ENCODE measurements at places on chromosomes 7 and 10.

- peak; percentile 34 for DNase-seq
Measured at GRCh38 chr7:127447326-127447945, 54.9 kb upstream of the ZNF800 start.

DNA sequence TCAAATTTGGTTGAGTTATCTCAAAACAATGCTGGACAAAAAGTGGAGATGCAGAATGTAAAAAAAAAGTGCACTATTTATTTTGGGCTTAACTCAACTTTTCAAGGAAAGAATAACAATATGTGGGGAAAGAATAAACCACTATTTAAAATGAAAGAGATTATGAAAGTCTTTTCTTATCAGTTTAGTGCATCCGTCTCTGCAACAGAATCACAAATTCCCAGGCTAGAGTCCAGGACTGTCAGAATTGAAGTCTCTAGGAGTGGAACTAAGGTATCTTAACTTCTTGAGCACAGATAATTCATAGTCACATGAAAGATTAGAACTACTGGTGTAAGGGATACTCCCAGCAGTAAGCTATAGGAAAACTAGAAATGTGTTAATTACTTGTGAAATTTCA is 1200.3 kb upstream of the LRRN3 start:
- no peak for DNase-seq

DNA sequence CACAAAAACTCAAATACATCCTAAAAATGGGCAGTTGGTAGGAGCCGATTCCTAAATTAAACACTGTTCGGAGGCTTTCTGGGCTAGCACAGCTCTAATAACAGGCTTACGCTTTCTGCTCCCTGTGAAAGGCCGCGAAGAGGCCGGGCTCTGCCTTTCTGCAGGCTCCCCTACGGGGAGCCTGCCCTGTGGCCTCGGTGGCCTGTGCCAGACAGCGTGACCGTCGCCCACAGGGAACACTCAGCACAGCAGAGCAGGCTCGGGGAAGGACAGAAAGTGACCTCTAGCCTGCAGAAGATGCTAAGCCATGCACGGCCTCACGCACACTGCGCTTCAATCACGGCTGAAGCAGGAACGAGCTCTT is 64.2 kb downstream of the DIP2C start:
- DNase-seq = no peak

- DNase-seq = no peak
Measured at GRCh38 chr10:117318909-117319308, 56.3 kb downstream of the PDZD8 start.

GRCh38 chr10:131500181-131500580 is 188.7 kb upstream of the TCERG1L start:
- no peak for DNase-seq

DNA sequence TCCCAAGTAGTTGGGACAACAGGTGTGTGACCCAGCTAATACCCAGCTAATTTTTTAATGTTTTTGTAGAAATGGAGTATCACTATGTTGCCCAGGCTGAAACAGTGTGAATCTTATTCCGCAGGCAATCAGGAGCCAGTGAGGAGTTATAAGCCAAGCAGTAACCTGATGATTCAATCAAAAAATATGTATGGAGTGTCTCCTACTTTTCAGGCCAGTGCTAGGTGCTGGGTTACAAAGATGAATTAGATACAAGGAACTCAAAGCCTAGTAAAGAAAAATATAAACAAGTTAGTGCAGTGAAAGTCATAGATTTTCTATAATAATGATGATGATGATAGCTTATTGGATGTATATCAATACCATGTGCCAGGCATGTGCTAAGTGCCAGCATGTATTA is 13.2 kb upstream of the IFRD1 start:
- no peak for DNase-seq

DNA sequence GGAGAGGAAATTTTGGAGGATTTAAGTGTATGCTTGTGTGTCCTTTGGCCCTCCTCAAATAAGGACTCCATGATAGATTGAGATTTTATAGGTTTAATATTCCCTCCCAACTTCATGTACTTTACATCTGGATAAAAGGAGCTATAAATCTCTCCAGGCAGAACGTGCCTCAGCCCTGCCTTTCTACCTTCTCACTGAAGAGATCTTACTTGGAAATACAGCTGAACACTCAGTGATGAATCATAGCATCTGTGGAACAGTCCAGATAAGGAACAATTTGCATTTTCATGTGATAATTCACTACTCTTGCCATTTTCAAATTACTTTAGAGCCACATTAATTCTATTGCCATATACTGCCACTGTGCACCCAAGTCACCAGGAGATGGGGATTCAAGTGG is 364.6 kb upstream of the PODXL start:
- no peak for DNase-seq

DNA sequence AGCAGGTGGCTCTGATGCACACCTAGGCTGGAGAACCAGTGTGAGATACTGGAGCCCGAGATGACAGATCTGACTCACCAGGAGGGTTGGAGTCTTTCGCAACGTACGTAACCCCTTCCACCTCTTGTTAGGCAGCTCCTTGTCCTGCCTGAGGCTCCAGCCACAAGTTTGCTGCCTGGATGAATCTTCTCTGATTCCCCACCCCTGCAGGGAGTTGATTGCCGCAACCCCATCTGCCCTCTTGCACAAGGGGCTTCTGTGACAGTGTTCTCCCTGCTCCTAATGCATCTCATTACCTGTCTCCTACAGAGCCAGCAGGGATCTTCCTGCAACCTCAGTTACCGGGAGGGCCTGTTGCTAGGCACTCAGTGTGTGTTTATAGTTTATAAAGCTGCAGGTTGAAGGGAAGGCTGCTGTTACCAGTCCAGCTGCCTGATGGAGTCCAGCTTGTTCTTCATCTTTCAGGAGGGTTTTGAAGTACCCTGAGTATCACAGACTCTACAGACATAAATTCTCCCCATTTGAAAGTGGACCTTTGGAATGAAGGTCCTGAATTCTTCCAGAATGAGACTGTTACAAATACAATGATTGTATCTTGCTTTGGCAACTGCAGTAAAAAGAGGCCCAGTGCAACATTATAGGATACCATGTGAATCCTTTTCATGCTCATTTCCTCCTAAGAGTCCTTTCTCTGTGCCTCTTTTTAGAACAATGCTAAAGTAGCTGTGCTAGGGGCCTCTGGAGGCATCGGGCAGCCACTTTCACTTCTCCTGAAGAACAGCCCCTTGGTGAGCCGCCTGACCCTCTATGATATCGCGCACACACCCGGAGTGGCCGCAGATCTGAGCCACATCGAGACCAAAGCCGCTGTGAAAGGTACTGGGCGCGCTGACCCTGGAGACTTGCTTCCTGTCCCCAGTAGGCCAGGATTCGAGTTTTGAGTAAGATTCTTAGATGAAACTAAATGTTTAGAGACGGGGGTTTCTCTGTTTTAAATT is 6.5 kb downstream of the MDH2 start:
- no peak for DNase-seq

DNA sequence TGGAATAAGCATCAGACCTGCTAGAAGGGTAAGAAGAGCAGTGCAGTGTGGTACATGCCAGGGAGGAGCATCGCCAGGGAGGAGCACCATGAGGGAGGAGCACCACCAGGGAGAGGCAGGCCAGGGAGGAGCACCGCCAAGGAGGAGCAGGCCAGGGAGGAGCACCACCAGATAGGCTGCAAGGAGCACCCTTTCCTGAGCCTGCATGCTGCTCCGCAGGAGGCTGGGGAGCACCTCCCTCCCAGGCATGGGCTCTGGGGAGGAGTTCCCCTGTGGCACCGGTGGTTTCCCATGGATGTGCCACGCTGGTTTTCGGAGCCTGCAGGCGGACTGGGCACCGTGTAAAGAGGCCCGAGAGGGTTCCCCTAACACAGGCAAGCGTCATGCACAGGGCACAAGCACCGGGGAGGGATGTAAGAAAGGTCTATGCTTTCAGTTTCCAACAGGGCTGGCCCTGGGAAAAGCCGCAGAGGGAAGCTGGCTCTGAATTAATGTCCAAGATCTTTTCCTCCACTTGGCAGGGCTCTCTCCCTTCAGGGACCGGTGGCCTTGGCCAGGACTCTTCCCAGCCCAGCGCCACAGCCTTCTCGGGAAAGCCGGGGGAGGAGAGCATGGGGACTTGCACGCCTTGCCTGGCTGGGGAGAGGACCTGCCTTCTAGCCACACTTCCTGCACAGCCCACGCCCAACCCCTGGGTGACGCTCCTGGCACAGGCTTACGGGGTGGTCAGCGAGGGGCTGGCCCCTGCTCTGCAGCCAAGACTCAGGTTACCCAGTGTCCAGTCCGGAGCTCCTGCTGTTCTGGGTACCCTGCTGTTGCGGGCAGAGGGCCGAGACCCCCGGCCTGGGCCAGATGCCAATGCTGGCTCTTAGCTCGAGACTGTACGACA is 11.5 kb upstream of the GPER1 start:
- DNase-seq = no peak

GRCh38 chr7:117623606-117624005 is 143.8 kb downstream of the CFTR start:
- no peak for DNase-seq

DNA sequence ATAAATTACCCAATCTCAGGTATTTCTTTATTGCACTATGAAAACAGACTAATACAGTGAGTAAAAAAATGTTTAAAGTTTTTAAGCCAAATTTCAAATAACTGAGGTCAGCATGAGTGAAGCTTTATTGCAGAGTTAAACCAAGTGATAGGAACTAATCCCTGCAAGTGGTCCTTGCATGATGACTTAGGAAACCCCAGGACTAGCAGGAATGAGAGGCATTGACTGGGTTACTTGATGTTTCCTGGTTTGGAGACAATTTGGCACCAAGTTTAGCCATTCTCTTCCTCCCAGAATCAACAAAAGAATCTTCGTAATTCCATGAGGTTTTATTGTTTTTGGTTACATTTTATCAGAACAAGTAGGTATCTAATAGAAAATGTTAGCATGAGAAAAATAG is 194.2 kb downstream of the BICC1 start:
- no peak for DNase-seq

GRCh38 chr10:35236739-35237138 is 99.6 kb upstream of the CCNY start:
- DNase-seq = no peak

DNA sequence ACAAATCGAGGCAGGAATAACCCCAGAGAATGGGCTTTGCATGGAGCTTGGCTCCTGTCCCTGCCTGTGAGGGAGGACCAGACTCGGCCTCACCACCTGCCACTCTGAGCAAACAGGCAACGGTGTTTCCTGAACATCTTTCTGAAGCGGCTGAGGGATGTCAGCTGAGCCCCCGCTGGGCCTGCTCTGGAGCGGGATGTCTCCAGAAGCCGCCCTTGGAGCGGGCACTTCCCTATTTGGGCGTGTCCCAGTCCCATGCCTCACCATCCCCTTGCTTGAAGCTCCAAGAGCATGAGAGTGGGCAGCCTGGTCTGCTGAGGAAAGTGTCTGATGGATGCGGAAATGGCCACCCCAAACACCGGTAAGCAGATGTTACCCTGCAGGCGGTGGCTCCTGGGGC is 10.2 kb downstream of the ALKBH4 start:
- no peak for DNase-seq

GRCh38 chr7:101537935-101538595 is 91.0 kb downstream of the MYL10 start:
- no peak for DNase-seq

DNA sequence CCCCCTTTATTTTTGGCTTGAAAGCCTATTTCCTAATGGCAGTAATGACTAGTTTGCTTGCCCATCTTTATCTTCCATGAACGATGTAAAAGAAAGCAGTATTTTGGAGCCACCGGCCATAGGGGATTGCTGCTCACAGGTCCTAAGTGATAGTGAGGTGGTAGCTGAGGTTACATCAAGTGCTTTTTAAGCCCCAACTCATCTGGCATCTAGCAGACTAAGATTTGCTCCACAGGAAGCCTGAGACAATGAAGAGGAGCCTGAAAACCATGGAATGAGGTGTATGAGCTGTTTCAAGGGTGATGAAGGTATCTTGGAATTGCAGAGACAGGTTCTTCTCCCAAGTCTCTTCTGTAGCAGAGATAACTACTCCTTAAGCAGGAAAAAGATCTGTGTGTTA is 496.3 kb downstream of the XPNPEP1 start:
- DNase-seq = no peak

- DNase-seq = no peak
Measured at GRCh38 chr10:95761939-95762492, 6.1 kb downstream of the ENTPD1 start.

DNA sequence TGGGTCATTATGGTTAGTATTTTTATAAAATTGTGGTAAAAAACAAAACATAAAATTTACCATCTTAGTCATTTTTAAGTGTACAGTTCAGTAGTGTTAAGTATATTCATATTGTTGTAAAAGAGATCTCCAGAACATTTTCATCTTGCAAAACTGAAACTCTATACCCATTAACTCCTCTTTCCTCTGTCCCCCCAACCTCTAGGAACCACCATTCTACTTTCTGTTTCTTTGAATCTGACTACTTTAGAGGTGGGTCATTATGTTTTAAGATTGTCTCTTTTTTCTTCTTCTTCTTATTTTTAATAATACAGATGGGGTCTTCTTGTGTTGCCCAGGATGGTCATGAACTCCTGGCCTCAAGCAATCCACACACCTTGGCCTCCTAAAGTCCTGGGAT is 84.1 kb downstream of the DOCK4 start:
- no peak for DNase-seq

- no peak for DNase-seq
Measured at GRCh38 chr10:69558559-69558958, 14.7 kb downstream of the NEUROG3 start.

- no peak for DNase-seq
Measured at GRCh38 chr7:116591202-116592040, 66.6 kb downstream of the CAV1 start.

GRCh38 chr10:27020243-27020642 is 80.1 kb downstream of the ANKRD26 start:
- no peak for DNase-seq

DNA sequence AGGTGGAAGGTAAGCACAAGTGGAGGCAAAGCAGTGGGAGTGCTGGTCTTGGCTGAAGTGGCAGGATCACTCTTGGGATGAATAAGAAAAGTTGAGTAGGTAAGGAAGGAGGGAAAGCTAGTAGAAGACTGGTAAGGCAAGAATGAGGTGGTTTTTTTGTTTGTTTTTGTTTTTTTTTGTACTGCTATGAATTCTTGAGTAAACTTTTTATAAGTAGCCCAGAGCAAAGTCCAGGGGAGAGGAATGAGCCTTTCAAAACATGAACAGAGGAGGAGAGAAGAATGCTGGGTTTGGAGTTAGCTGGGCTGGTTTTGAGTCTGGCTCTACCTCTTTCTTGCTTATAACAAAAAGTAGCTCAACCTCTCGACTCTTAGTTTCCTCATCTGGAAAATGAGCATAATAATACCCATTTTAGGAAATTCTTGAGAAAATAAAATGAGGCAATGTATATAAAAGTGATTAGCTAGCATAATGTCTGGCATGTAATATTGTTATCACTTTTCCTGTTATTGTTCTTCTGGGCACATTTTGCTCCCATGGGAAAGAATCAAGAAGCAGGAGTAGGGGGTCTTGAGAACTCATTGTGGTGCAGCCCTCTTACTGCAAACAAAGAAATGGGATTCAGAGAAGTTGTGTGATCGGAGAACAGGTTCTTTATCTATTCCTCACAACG is 24.1 kb upstream of the LRRC17 start:
- no peak for DNase-seq

- DNase-seq = no peak
Measured at GRCh38 chr10:76242956-76243355, 811.5 kb downstream of the LRMDA start.

DNA sequence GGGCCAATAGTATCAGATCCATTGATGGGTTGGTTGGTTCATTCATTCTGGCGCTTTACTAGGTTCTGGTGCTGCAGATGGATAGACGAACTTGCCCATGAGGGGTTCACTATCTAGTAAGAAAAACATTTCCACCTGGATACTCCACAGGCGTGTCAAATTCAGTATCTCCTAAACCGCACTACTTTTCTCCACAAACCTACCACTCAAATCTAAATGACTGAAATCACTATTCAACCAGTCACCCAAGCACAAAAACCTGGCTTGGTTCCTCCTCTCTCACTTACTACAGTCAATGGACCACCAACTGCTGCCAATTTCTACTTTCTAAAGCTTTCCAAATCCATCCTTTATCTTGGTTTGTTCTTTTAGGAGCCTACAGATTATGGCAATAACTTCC is 572 bp downstream of the AGK start:
- DNase-seq = no peak

Measured in stimulated activated CD8-positive, alpha-beta memory T cell treated with anti-CD3 and anti-CD28 coated beads, Interleukin-7, amount 100 ng/mL, for 48 hours (primary cell).